Upper lobe of right lung (tissue), 1 donor: ENCODE measurements at places on chromosomes 5 and 9. TPM values are rescaled to one million over a fixed set of nuclear protein-coding genes. Genes with fewer than 3 reads are reported as not detected.

ZDHHC11B gene
- 8.0 TPM for total RNA-seq

TMC1 gene
- not detected for total RNA-seq

DIPK1B gene
- 17.7 TPM for total RNA-seq

FAM169A gene
- total RNA-seq: 0.84 TPM

PCDHGB3 gene
- 2.6 TPM for total RNA-seq

DNA sequence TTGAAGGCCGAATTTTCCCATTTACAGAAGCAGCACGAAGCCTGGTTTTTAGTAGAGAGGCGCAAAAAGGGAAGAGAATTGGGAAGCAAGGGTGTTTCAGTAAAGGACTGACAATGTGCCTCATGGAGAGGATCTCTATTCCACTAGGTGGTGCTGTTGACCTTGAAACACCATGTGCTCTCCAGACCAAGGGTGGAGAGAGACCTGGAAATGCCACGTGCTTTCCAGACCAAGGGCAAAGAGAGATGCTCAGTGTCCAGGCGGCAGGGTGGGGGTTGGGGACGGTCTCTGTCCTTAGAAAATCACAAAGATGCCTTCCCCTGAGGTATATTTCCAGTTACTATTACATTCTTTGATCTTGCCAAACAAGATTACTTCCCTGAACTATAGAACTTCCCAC lies 425.3 kb downstream of the CSNK1G3 start:
- DNase-seq: no peak

DNA sequence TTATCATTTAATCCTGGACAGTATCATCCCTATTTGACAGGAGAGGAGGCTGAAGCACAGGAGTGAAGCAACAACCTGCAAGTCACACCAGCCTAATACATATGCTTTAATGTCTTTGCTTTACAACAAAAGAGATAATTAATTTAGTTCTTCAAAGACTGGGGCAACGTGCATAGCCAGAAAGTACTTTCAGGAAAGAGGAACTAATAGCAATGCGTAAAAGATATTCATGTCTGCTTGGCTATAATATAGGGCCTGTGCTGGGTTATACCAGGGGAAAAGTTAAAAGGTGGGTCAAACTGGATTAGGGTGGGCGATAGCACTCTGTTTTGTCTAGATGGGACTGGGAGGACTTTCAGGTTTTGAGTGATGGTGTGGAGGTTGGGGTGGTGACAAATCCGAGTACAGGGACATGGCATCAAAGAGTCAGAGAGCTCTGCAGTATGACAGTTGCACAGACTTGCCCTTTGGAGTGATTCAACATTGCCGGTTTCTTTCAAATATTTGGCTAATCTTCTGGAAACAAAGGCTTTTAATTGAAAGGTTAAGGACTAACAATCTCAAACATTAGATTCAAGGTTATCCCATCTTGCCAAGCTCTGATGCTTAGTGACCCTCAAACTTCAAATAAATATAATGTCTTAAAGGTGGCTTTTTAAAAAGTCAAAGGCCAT lies 11.9 kb downstream of the DAB2 start:
- DNase-seq: no peak

- peak; percentile 92 for DNase-seq
Observed at GRCh38 chr9:136093995-136094881, 851 bp downstream of the NACC2 start.

GRCh38 chr9:112233769-112234168 lies 58.7 kb upstream of the SUSD1 start:
- DNase-seq: no peak

- no peak for DNase-seq
Observed at GRCh38 chr5:72723581-72723980, 92.9 kb upstream of the TNPO1 start.

GRCh38 chr5:178790371-178790770 lies 59.9 kb upstream of the ZNF354A start:
- peak; percentile 69 for DNase-seq

- no peak for DNase-seq
Observed at GRCh38 chr5:107428303-107428813, 242.4 kb downstream of the EFNA5 start.

DNA sequence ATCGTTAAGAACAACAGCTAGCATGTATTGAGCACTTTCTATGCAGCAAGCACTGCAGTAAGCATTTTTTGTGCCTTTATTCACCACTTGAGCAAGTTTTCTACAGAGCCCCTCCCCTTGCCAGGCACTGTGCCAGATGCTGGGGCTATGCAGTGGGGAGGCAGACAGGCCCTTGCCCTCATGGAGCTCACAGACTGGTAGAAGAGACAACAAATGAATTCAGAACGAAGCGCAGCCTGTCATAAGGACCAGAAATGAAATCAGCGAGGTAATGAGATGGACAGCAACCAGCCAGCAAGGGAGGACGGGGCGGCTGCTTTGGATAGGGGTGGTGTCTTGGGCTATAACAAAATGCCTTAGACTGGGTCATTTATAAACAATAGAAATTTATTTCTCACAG lies 68.8 kb downstream of the C9orf50 start:
- DNase-seq: no peak
